ENCODE measurements at places on chromosomes 2 and 18.

DNA sequence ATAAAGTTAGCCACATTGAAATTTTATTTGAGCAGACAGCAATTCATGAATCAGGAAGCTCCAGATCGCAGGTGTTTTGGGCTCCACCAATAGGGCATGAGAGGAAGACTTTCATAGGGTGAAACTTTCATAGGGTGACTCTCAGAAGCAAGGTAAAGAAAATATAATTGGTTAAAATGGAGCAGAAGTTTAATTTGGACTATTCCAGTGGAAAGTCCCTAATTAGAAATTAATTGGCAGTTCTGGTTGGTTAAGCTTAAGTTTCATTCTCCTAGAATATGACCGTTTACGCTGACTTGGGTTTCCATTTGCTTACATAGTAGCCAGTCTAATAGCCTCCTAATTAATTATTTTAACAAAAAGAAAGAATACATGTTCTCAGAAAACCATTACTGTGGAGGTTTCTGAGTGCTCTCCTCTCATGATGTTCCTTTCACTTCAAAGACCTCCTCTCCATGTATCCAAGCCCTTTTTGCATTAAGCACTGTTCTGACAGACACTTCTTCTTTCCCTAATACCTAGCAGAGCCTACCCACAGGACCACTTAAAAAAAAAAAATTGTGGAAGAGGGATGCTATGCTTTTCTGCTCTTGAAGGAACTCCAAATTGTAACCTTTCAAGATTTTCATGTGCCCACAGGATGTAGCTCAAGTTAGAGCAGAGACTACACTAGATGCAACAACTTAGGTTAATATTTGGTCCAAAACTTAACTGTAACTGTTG is 99.1 kb downstream of the MREG start:
- DNase-seq: no peak

GRCh38 chr18:58128381-58129374 is 84.7 kb downstream of the NEDD4L start:
- DNase-seq: no peak

DNA sequence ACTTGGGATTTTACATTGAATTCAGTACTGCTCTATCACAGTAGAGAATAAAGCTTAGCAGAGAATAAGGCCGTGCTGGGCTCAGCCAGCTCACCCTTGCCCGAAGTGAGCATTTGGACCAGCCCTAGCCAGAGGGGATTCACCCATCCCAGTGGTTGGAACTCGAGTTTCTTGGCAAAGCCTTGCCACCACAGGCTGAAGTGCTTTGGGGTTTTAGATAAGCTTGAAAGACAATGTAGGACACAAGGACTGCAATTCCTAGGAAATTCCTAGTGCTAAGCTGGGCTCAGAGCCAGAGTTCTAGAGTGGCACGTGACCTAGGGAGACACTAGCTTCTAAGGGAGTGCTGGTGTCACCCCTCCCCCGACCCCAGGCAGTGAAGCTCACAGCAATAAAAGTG is 28.0 kb downstream of the SERPINB11 start:
- DNase-seq: peak; percentile 15

- no peak for DNase-seq
These were observed 41.1 kb downstream of the ZNF516 start for GRCh38 chr18:76453932-76454331.

DNA sequence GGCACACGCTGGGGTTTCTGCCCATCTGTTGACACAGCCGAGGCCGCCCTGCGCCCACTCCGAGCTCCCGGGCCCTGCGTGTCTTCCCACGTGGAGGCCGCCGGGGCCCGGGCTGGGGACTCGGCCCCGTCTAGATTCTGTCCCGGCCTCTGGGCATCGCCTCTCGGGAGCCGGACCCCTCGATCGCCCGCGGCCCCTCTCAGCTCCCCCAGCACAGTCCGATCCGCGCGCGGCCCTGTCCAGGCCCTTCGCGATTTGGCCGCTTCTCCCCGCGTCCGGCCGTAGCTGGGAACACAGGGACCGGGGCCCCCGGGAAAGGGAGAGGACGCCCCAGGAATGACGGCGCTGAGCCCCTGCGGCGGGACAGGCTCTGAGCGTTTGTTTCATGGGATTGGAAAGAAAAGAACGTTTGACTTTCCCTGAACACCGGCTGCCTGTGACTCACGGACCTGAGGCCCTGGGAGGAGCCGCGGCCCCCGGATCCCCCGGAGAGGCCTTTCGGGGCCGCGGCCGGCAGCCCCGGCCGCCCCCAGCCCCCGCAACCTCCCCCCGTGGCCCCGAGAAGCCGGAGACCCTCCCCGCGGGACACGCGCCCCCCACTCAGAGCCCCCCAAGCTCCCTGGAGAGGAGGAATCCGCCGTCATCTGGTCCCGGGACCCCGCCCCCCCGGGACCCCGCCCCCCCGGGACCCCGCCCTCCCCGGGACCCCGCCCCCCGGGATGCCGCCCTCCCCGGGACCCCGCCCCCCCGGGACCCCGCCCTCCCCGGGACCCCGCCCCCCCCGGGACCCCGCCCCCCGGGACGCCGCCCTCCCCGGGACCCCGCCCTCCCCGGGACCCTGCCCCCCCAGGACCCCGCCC is 62.7 kb upstream of the CTDP1 start:
- DNase-seq: peak; percentile 16

DNA sequence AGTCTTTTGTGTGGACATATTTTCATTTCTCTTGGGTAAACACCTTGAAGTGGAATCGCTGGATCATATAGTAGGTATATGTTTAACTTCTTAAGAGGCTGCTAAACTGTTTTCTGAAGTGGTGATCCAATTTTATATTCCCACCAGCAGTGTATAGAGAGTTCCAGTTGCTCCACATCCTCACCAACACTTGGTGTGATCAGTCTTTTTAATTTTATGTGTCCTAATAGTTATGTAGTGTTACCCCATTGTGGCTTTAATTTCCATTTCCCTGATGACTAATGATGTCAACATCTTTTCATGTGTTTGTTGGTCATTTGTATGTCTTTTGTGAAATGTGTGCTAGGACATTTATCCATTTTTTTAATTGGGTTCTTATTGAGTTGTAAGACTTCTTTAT is 56.9 kb downstream of the DGKD start:
- no peak for DNase-seq

GRCh38 chr2:209986415-209986814 is 16.0 kb upstream of the RPE start:
- DNase-seq: peak; percentile 5

DNA sequence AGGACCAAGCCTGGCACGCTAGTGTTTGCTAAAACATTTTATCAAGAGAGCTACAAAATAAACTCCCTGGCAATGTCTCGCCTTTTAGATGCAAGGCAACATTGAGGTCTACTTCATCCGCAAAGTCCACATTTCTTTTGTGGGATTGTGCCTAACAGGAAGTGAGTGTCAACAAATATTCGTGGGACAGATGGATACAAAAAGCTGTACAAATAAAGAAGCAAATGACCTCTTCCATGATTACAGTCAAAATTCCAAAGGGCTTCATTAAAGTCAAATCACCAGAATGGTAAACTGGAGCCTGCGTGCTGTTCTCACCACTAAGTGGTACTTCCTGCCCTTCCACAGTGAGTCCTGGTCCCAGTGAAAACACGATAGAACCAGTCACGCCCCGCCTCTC is 40.4 kb downstream of the L3MBTL4 start:
- DNase-seq: no peak

GRCh38 chr2:112962308-112963175 is 15.3 kb upstream of the IL36G start:
- no peak for DNase-seq

GRCh38 chr2:216057688-216058193 is 23.9 kb downstream of the PECR start:
- peak; percentile 43 for DNase-seq

DNA sequence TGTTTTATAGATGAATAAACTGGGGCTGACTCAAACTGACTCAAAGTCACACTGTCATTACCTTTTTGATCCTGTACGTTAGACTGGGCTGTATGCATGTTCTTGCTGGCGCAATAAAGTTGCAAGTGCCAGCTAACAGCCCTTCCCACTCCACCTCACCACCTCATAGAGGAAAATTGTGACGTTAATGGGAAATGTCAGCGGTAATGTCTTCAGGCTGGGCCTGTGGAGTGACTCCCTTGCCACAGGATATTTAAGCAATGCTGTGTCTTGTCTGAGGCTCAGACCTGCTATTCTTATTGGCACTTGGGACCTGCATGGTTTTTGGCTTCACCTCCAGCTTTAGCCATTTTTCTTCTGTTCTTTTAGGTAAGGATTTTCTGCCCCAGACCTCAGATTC is 25.2 kb upstream of the CASP10 start:
- no peak for DNase-seq

- DNase-seq: peak; percentile 24
These were observed 2.8 kb downstream of the ASB18 start for GRCh38 chr2:236261452-236261851.

GRCh38 chr18:8034674-8035073 is 467.6 kb downstream of the PTPRM start:
- no peak for DNase-seq

GRCh38 chr2:203797276-203797675 is 70.3 kb upstream of the CTLA4 start:
- no peak for DNase-seq

GRCh38 chr2:70385204-70385603 is 83.3 kb upstream of the FAM136A start:
- DNase-seq: no peak

DNA sequence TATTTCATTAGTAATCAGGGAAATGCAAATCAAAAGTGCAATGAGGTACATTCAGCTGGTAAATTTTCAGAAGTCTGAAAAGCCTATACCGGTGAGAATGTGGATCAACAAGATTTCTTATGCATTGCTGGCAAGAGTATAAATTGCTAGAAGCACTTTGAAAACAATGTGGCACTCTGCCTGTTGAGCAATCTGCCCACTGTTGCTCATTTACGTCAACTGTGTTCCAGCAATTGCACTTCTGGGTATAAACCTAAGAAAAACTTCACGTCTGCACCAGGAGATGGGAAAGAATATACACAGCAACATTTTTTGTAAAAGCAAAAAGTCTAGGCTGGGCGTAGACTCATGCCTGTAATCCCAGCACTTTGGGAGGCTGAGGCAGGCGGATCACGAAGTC is 40.8 kb downstream of the MTERF4 start:
- no peak for DNase-seq

GRCh38 chr18:71846716-71847115 is 697.4 kb downstream of the CBLN2 start:
- no peak for DNase-seq

- no peak for DNase-seq
These were observed 1.3 kb downstream of the PTPN2 start for GRCh38 chr18:12882453-12883371.

GRCh38 chr2:36528766-36529392 is 69.1 kb downstream of the FEZ2 start:
- no peak for DNase-seq

GRCh38 chr18:21915546-21915945 is 175.0 kb downstream of the MIB1 start:
- DNase-seq: no peak

- no peak for DNase-seq
These were observed 40.2 kb downstream of the SCTR start for GRCh38 chr2:119483896-119484718.

DNA sequence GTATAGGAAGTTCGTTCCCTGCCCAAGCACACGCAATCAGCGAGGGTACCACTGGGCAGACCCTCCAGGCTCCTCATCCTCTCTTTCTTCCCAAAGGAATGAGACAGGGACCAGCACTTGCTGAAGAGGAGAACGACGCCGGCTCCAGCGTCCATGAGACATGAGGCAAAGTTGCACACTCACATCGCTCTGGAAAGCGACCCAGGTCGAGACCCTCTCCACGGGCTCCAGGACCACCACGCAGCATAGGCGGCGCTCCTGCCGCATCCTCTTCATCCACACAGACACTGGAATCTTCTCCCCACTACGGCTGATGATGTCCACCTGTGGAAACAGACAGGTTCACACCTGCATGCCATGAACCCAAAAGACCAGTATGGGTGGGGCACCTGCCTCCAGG is 10.8 kb downstream of the PASK start:
- no peak for DNase-seq

DNA sequence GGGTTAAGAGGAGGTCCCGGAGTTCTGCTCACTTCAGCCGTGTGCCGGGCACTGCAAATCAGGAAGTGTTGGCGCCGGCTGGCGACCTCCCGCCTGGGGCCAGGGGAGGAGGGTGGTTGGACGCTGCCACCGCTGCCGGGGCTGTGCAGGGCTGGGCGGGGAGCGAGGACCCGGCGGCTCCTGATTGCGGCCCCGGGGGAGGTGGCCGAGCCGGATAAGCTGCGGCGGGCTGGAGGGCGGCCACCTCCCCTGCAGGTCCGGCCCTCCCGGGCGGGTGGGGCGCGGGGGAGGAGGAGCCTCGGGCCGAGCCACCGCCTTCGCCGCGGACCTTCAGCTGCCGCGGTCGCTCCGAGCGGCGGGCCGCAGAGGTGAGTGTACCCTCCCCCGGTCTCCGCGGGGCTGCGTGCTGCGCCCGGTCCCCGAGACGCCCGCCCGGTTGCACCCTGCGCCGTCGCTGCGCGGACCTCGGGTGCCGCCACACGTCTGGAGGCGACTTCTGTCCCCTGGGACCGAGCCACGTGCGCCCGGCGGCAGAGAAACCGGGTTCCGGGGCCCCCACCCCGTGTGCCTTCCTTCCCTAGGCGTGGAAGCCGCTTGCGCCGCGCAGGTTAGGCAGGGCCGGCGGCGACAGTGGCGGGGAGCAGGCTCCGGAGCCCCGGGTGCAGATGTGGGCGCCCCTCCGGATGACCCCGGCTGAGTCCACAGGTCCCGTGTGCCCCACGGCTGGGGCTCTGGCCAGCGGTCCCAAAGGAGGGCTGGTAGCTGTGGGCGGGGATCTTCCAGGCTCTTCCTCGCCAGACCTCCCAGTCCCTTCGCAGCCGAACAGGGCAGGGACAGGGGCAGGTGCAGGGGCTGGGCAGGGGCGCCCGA is at the start of gene STEAP3:
Gene STEAP3 (plus strand): TSS at position 314 of the 870 bp plus-strand sequence. CDS start 7,179 bp downstream, outside the sequence.
- DNase-seq: peak; percentile 76

- DNase-seq: no peak
These were observed 277.3 kb downstream of the SS18 start for GRCh38 chr18:25813110-25813509.

DNA sequence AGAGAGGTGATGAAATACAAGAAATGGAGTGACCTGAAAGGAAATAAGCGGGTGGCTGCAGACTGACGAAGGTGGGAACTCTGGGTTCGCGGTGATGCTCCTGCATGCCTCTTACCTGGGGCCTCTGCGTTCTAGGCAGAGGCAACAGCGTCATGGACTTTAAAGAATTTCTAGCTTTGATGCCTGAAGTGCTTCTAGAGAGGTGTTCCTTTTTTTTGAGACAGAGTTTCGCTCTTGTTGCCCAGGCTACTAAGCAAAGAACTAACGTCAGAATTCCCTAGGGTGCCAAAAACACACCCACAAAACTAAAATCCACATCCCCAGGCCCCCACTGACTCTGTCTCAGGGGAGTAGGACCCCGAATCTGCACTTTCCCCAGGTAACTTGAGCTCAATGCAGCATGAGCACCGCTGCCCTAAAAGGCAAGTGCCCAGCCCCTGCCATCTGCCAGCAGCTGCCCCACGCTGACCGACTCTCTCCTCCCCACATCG is 110.5 kb upstream of the ID2 start:
- DNase-seq: no peak

DNA sequence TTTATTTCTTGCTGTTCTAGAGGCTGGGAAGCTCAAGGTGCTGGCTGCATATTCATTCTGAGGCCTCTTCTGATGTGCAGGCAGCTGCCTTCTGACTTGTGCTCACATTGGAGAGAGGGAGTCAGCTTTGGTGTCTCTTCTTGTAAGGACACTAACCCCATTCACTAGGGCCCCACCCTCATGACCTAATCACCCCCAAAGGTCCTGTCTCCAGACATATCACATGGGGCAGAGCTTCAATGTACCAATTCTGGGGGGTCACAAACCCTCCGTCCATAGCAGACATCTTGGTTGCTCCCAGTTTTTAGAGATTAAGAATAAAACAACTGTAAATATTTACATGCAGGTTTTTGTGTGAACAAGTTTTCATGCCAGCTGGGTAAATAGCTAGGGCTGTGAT is 109.1 kb downstream of the RTP5 start:
- no peak for DNase-seq

GRCh38 chr2:1907849-1908533 is 163.7 kb upstream of the PXDN start:
- DNase-seq: no peak
